ENCODE measurements at places on chromosomes 1 and 21. TPM values are rescaled to one million over a fixed set of nuclear protein-coding genes. Genes with fewer than 3 reads are reported as not detected.

- no peak for DNase-seq
Observed at GRCh38 chr1:48803474-48803873, 26.8 kb upstream of the BEND5 start.

The PCP4L1 gene
- 0.19 TPM for polyA plus RNA-seq

- DNase-seq: peak; percentile 80
Observed at GRCh38 chr21:33543505-33544129, 779 bp downstream of the SON start.

DNA sequence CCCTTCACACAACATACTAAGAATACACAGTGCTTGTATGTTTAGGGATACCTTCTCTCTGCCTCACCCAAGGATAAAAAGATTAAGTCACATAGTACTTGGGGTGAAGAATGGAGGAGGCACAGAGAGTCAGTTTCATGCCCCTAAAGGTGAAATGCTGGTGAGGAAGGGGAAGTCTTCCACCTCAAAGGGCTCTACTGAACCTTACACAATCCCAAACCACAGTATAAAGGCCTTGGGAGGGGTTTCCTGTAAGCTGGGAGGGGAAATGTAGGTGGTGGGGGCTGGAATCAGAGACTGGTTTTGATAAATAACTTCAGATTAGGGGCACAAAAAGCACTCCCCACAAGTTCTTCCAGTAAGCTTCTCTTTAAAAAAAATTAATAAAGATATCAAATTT lies 3.5 kb downstream of the MINDY1 start:
- DNase-seq: no peak

DNA sequence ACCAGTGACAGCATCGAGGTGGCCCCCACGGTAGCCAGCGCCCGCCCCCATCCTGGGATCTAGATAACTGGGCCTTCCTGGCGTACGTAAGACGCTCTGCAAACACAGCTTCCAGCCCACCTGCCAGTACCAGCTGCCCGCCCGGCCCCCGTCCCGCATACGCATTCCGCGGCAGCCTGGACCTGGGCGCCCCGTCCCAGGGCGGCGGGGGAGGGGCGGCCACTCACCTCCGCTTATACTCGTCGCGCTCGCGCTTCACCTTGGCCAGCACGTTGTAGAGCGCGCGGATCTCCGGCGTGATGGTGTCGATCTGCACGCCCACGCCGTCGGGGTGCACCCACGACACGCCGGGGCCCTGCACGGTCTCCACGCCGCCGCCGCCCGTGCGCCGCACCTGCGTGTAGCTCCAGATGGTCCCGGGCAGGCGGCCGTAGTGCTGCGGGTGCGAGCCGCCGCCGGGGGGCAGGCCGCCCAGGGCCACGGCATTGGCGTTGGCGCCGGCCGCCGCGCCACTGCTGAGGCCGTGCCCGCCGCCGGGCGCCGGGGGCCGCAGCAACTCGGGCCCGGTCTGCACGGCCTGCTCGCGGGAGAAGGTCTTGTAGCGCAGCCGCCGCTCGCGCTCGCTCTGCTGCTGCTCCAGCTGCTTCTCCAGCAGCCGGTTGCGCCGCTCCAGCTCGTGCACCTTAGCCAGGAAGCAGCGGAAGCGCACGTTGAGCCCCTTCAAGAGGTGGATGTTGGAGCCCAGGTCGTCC lies 859 bp downstream of the IFFO2 start:
- DNase-seq: no peak

The BTBD8 gene
- polyA plus RNA-seq: 1.1 TPM

GRCh38 chr21:29465546-29465945 lies 166.8 kb downstream of the BACH1 start:
- no peak for DNase-seq

GRCh38 chr21:31284797-31285397 lies 59.2 kb downstream of the TIAM1 start:
- DNase-seq: peak; percentile 46

- DNase-seq: no peak
Observed at GRCh38 chr1:82755671-82756070, 954.9 kb downstream of the ADGRL2 start.

DNA sequence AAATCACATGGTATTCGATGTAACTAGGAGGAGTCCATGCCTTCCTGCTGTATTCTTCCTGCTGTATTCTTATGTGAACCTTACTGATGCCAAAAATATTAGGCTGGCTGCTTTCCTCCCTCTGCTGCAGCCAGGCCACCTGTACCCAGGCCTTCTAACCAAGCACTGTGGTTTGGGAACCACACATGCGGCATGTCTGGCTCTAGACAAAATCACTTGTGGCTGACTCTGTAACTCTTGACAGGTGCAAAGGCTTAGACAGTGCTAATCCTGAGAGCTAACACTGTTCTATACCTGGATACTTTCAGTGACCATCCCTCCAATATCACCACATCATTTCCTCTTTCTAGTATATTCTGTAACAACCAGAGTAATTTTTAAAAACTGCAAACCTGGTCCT lies 67.7 kb downstream of the PCP4 start:
- no peak for DNase-seq

Data from heart left ventricle (tissue), 16 donors.